ENCODE measurements at places on chromosomes 6 and 20.

DNA sequence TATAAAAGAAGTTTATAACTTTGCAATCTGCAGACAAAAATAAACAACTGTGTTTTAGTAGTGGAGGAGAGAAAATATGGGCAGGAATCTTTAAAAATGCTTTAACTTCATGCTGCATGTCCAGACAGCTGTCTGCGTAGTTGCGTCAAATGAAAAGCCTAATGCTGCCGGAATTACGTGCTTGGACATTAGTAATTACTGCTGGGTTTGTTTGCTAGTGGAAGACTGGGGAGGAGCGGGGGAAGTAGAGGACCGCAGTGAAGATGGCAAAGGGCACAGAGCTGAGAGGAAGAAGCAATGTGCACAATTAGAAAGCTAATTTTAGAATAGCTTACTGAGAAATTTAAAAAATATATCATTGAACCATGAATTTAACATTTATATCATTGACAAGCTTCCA, 2.4 kb downstream of the SNAP25 start:
- peak; percentile 88 for DNase-seq

DNA sequence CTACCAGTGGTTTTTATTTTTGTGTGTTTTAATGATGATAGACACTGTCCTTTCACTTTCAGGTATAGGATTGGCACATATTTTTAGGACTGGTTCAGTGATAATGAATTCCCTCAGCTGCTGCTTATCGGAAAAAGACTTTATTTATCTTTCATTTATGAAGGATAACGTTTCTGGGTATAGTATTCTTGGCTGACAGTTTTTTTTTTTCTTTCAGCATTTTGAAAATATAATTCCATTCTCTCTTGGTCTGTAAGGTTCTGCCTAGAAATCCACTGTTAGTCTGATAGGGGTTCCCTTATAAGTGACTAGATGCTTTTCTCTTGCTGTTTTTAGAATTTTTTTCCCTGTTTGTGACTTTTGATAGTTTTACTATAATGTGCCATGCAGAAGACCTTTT, 313.1 kb downstream of the TENT5A start:
- DNase-seq: no peak

GRCh38 chr6:12208190-12208589, 82.0 kb upstream of the EDN1 start:
- DNase-seq: no peak

- DNase-seq: no peak
Observed at GRCh38 chr6:164185471-164185871, 771.0 kb downstream of the QKI start.

DNA sequence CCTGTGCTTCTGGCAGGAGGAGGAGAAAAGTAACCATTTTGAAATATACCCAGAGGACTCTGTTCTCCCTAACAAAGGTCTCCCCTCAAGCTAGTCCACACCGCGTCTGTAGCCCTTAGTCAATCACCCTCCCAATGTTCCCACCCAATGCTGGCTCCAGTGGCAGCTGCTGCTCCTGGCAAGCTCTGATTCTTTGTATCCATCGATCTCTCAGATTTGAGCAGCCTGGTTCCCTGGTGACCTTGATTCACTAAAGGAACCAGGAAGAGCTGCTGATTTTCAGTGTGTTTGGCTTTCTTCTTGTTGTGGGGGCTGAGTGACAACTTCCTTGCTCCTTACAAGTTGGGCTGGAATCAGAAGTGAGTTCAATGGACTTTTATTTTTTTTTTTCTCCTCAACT, 68.5 kb downstream of the FOXC1 start:
- DNase-seq: no peak

DNA sequence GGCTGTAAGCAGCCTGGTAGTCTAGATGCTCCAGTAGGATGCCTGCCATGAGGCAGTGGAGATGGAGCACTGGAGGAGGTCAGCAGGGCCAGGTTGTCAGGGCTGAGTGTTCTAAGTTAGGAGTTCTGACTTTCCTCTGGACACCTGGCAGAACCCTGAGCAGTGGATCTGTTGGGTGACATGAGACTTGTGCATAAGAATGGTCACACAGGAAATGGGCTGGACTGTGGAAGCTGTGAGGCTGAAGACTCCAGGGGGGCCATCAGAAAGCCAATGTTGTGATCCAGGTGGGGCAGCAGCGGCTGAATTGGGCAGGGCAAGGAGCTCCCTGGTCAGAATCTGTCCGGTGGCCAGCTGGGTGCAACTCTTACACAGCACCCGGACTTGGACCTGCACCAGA, 23.9 kb upstream of the C20orf203 start:
- DNase-seq: peak; percentile 62

GRCh38 chr6:150857062-150857944, 8.2 kb upstream of the MTHFD1L start:
- DNase-seq: no peak

DNA sequence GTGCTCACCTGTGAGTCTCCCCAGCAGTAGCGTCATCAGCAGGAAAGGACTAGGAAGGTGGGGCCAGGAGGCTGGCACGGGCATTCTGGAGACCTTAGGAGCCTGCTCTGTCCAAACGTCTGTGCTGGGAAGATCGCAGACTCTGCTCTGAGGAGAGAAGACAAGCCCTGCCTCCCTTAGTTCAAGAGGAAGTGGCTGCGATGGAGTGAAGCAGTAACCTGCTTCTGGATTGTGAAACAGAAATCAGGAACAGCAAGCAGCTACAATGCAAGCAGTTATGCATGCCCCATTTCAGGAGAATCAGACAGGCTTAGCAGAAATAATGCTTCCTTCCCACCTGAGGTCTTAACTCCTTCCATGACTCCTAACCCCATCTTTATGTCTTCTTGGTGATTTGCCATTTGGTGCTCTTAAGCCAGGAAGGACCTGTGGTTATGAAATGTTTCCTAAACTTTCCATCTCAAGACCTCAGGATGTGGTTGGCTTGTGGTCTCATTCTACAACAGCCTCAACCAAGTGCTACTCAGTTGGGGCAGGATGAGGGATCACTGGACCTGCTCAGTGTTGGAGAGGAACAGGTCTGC, at the start of gene SIRPB1:
Gene SIRPB1 (minus strand): TSS at position 149 of the 584 bp plus-strand sequence. CDS start 65 bp downstream, at position 84.
- DNase-seq: no peak

GRCh38 chr6:38339914-38340313, 299.8 kb downstream of the BTBD9 start:
- DNase-seq: no peak

DNA sequence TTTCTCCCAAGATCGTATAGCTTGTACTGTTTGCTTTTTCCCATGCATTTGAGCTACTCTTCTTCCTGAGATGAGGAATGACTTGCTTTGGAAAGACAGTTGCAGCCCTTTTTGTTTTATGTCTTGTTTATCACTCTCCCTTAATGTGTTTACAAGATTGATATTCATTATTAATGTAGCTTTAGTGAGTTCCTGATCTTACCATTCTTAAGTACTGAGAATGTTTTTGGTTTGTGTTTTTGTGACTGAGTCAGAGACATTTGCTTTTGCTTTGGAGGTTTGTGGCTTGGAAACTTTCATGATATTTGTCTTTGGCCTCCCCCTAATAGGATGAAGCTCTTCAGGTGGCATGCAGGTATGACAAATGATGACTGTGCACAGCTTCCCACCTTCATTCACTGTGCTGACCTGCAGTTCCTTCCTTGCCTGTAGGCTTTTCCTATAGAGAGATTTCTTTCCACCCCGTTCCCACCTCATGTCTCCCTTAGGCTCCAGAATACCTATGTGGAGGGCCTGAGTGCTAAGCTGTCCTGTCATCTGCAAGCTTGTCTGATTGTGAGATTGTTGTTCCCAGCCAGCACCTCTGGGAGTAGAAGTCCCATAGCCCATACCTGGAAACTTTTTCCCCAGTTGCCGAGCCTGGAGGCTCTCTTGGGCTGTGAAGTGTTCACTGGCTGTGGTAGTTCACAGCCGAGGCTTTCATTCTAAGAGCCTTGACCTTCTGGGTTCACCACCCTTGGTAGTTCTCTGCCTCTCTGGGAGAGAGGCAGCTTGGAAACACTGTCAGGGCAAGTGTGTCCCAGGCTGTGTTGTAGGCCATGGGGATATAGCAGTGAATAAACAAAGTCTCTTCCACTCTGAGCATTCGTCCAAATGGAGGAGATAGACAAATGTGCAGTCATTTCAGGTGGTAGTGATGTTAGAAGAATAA, 27.1 kb downstream of the CDS2 start:
- DNase-seq: no peak

DNA sequence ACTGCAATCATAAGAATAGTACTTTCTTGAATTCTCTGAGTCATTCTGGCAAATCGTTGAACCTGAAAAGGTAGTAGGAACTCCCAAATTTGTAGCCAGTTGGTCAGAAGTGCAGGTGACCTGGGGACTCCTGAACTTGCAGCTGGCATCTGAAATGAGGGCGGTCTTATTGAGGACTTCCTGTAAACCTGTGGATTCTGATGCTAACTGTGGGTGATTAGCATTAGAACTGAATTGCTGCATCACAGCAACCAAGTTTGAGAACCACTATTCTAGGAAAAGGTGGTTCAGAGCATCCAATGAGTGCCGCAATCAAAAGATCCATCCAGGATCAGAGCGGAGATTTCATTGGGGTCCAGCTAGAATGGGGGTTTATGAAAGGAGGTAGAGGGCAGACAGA, 50.2 kb upstream of the UTRN start:
- DNase-seq: no peak

DNA sequence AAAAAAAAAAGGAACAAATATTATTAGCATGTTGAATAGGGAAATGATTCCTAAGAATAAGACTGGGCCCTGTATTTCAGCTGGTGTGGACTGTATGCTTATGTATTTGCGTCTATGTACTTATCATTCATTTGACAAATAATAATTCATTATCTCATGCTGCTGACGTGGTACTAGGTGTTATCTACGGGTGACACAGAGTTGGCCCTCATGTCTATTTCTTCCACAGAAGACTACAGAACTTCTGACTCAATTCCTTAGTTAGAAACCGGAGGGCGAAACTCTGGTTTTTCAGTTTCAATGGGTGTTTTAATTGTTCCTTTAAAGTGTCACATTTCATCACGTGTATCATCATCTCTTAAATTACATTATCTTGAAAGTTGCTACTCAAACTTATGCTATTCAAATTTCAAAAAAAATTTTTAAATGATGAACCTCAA, 305.9 kb downstream of the CLIC5 start:
- no peak for DNase-seq

GRCh38 chr6:30722280-30723112, 2.3 kb downstream of the TUBB start:
- peak; percentile 81 for DNase-seq

GRCh38 chr6:42831237-42831636, 48.2 kb upstream of the RPL7L1 start:
- DNase-seq: no peak

DNA sequence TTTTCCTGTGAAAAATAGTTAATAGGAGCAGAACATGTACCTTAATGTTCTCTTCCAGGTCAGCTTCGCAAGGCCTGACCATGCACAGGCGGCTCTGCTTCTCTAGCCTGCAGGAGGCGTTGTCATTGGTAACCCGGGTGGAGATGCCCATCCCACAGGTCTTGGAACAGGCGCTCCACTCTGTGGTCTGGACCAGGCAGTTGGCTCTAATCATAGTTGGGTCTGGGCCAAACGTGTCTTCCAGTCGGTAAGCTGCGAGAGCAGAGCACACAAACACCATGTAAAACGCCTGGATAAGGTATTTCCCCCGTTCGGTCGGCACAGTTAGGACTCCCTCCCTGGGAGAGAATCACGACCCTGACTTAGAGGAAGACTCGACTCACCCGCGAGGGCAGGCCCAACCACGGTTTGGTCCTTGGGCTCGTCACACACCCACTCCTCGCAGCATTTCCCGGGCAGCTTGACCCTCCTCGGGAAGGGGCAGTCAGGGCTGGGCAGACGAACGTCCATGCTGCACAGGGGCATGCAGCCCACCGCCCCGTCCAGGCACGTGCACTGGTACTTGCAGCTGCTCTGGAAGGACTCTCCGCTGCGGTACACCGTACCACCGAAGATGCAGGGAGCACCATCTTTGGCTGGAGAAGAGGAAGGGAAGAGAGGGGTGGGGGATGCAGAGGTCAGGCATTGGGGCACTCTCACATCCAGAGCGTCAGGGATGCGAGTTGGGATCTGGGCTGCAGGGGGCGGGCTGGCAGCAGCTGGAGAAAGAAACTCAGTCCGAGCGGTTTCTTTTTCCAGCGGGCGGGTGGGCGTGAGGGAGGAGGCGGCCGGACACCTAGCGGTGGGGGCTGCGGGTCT, 1.0 kb downstream of the CCN2 start:
- DNase-seq: peak; percentile 37

- DNase-seq: no peak
Observed at GRCh38 chr20:61900945-61901293, 164.8 kb downstream of the TAF4 start.

DNA sequence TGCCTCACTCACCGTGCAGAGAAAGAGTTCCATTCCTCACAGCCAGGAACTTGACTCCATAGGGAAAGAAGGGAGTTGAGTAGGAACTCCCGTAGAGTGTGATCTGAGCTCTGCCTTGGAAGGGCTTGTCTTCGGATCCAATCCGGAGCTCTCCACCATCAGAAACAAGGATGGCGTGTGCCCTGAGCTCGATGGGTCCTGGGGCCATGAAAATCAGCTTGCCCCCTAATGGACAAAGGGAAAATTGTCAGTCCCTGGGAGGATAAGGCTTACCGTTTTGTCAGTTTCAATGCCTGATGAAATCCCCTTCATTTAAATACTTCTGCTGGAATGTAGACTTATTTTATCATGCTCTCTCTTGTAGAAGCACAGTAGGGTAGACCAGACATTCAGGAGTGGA, 153.3 kb downstream of the PKHD1 start:
- no peak for DNase-seq

DNA sequence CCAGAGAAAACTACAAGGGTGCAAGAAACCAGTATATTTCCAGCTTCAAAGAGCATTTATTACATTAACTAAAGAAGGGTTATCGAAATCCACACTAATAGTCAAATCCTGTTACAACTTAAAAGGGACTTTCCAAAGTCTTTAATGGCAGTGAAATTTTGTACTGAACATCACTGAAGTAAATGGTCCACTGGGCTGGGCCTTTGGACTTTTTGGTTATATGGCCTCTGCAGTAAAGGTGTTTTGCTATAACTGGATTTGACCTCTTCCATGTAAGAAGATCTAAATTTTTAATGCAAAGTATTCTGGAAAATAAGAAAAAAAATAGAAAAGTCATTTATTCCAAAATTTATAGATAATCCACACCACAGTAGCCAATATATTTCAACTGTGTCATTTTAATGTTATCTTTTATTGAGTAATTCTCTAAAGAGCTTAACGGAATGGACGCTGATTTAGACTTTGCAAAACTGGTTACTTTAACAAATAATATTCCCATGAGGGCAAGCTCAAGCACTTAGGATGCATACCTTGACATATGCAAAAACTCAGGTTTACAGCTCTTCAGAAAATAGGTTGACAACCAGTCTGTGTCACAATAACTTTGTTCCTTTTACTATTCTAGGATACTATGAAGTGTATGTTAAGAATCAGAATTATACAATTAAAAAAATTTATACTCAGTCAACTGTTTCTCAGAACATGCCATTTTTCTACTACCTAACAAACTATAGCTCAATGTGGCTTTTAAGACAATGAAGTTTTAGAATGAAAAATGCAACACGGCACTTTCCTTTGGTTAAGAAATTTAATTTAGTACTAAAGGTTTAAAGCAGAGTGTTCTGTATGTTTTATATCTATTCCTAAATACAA, 7.0 kb downstream of the RBM39 start:
- no peak for DNase-seq

DNA sequence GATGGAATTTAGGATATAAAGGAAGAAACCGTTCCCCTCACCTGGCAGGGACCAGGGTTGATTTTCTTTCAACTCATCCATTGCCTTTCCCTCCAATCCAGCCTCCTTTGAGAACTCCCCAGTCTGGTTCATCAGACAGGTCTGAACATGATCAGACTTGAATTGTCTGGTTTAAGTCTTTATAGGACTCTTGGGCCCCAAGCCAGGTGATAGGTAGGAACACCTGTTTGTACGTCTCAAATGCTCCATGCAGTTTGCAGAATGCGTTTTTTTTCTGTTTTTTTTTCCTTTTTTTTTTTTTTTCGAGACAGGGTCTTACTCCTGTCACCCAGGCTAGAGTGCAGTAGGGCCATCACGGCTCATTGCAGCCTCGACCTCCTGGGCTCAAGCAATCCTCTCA, 4.1 kb upstream of the CEP250 start:
- DNase-seq: no peak

Measured in G401 (cell line).